Right lobe of liver (tissue), 6 donors: ENCODE measurements at places on chromosomes 5 and 9. TPM values are rescaled to one million over a fixed set of nuclear protein-coding genes. Genes with fewer than 3 reads are reported as not detected.

GRCh38 chr9:91496351-91496750 lies 72.7 kb upstream of the NFIL3 start:
- H3K27ac ChIP-seq: no peak overlapping the region
- no peak for DNase-seq
- H3K27me3 ChIP-seq: no peaks in the 10 kb centered on the region
- H3K36me3 ChIP-seq: no peaks in the 10 kb centered on the region
- no peak overlapping the region for H3K4me3 ChIP-seq
- H3K4me1 ChIP-seq: no peaks in the 10 kb centered on the region

GRCh38 chr9:132238026-132238972 lies 76.4 kb downstream of the NTNG2 start:
- H3K36me3 ChIP-seq: no peaks in the 10 kb centered on the region
- no peak overlapping the region for H3K4me3 ChIP-seq
- no peak overlapping the region for H3K27ac ChIP-seq
- no peaks in the 10 kb centered on the region for H3K27me3 ChIP-seq

DNA sequence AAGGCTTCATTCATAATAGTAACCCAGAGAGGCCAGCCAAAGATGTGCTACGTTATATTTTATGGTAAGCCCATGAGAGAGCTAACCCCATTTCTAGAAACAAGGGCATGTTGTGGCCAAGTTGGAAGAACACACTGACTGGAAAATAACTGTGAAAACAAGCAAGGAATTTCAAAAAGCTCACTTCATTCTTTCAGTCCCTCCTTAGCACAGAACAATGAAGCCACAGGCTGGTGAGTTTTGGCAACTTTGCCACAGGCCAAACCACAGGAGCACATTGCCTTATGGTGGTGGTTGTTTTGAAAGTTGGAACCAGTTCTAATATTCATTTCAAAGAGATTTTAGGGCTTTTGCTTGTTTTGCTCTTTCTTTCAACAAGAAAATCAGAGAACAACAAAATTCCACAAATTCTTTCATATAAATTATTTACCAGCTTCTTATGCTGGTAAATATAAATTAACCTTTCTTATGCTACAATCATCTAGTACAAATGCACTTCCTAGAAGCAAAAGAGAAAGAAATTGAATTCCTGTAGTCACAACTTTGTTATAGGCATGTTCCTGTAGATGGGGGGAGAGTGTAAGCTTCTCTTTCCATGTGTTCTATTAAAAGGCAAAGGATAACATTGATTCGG lies 225.4 kb upstream of the RFX3 start:
- H3K27me3 ChIP-seq: no peaks in the 10 kb centered on the region
- DNase-seq: no peak
- no peak overlapping the region for H3K4me3 ChIP-seq
- H3K4me1 ChIP-seq: no peaks in the 10 kb centered on the region

Gene TUSC1
- total RNA-seq: 5.3 TPM

Gene SV2C
- total RNA-seq: not detected

Gene TBC1D9B
- 69.6 TPM for total RNA-seq
